ENCODE measurements at places on chromosomes 3 and 15. TPM values are rescaled to one million over a fixed set of nuclear protein-coding genes. Genes with fewer than 3 reads are reported as not detected.

Gene CLDN18
- total RNA-seq, result not detected

Gene WDR93
- not detected for total RNA-seq

Gene AHSG
- not detected for total RNA-seq

Gene PAQR9
- 0.27 TPM for total RNA-seq

Gene ACSBG1
- total RNA-seq, result 1.9 TPM

Measured in gastrocnemius medialis (tissue), 4 donors.